Aorta (tissue), 5 donors: ENCODE measurements at places on chromosomes 12 and 14. TPM values are rescaled to one million over a fixed set of nuclear protein-coding genes. Genes with fewer than 3 reads are reported as not detected.

DNA sequence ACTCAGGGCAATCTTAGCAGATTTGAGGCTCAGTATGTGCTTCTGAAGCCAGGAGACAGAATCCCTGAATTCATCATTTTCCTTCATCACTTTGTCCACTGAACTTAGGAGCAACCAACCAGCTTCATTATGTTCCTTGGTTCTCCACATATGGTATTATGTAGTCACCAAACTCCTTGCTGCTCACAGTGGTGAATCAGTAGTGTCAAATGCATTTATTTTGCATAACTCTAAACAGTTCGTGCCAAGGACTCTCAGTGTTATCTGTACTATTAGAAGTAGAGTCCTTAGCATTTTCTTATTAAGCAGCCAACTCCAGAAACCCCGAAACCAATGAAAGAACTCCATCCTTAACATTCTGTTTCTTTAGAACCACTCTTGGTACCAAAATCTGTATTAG, 466.9 kb upstream of the RGS6 start:
- DNase-seq: no peak

DNA sequence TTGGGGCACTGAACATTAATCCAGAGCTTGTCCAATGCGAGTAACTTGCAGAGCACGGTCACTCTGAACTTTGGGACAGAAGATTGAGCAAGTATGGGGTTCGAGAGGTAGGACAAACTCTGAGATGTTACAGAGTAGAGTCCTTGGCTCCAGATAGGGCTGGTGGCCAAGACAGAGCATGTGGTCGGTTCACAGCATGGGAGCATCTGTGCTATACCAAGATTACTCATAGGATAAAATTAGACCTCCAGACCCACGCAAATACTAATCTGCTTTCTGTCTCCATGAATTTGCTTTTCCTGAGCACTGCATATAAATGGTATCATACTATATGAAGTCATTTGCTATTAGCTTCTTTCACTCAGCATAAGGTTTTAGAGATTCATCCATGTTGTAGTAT, 93.4 kb upstream of the TBX5 start:
- DNase-seq: no peak

The RPL41 gene
- total RNA-seq: 2,225 TPM

The KRT78 gene
- total RNA-seq: not detected

The GLT1D1 gene
- total RNA-seq: 1.4 TPM

- no peak for DNase-seq
Observed at GRCh38 chr14:81264671-81265070, 43.9 kb upstream of the GTF2A1 start.

DNA sequence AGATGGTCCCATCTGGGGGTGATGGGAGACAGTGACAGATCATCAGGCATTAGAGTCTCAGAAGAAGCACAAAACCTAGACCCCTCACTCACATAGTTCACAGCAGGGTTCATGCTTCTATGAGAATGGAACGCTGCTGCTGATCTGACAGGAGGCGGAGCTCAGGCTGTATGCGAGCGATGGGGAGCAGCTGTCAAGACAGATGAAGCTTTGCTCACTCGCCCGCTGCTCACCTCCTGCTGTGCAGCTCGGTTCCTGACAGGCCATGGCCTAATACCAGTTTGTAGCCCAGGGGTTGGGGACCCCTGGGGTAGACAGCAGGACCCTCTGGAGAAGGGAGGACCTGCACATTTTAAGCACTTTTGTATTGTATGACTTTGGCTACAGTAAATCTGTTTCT, 111.2 kb downstream of the LGMN start:
- no peak for DNase-seq

- DNase-seq: no peak
Observed at GRCh38 chr14:106037380-106037779, 511.0 kb downstream of the TMEM121 start.

- DNase-seq: peak; percentile 59
Observed at GRCh38 chr12:121005346-121005815, 10.9 kb downstream of the C12orf43 start.
